ENCODE measurements at places on chromosomes 7 and 10.

- DNase-seq, result peak; percentile 13
Measured at GRCh38 chr10:117165538-117166417, 27.7 kb upstream of the VAX1 start.

DNA sequence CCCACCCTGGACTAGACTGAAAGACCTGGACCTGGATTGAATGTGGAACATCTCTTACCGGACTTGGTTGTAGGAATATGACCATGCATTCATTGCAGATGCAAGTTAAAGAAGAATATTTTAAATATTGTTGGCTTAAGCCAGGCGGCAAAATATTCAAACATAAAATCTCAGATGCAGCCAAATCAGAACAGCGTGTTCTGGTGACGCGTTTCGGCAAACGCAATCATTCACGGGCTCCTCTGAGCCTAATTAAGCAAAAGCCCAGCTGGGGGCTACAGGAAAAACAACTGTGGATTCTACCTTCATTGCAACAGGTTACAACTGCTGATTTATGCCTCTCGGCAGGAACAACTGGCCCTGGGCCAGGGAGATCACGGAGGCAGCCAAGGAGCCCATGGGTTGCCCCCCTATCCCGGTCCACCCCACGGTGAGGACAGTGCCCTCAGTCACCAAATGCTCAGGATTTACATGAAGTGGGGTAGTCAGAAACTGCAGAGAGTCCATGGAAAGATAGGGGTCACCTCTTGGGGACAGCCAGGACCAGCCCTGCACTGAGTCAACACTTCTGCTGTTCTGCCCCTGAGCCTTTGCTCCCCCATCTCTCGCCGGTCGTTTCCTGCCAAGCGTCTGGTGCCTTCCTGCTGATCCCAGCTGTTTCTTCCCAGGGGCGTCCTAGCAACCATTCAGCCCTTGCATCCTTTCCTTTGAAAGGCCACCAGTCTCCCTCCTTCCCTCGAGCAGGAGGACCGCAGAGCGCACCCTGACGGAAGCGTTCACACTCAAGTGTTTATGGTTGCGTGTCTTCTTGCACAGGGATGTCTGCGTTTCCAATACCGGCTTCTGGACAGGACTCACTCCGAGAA is 64.4 kb upstream of the SFMBT2 start:
- no peak for DNase-seq

DNA sequence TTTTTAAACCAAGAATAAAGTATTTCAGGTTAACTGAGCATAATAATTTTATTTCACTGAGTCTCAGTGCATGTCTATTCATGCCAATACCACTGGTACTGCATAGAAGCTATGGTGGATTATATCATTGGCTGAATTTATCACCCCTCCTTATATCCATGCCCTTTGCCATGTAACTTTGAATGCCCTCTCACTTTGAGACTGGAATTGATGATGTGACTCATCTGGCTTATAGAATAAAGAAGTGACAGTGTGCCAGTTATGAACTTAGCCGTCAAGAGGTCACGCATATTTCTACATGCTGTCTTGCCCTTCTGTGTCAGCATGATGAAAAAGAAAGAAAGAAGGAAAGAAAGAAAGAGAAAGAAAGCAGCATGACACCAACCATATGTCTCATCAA is 20.7 kb upstream of the ABLIM1 start:
- no peak for DNase-seq

GRCh38 chr10:79101560-79102497 is 33.1 kb downstream of the ZMIZ1 start:
- DNase-seq, result no peak
